ENCODE measurements at places on chromosomes 3 and 15.

- DNase-seq = no peak
Measured at GRCh38 chr3:151328298-151328995, 902 bp downstream of the P2RY13 start.

GRCh38 chr3:42175386-42176240, 84.5 kb downstream of the TRAK1 start:
- no peak for DNase-seq

GRCh38 chr3:98561727-98562521, 30.1 kb downstream of the GPR15 start:
- DNase-seq = no peak

DNA sequence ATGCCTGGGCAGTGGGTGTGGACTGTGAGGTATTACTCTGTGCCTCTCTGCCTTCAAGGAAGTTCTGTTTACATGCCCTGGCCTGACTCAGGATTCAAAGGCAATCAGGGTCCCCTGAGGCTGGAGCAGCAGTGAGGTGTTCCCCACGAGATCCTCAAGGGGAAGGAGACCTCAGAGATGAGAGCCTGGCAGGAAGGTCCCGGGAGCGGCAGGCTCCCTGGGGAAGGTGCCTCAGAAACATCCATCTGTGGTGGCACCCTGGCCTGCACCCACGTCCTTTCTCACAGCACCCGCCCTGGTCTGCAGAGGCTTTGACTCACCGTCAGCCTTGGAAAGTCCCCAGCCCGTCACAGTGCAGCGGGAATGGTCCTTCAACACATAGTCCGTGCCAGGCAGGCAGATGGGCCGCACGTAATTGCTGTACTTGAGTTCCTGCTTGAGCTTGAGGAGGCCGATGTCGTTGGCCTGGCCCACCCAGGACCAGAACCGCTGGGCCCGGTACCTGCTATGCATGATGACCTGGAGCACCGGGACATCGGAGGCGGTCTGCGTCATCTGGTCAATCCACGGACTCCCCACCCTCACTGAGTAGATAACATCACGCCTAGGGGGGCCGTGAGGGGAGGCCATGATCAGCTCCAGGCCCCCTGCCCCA, 3.6 kb downstream of the PRSS50 start:
- DNase-seq = no peak

- no peak for DNase-seq
Measured at GRCh38 chr3:102571006-102571405, 136.2 kb downstream of the ZPLD1 start.
